ENCODE measurements at places on chromosomes 3 and 15.

DNA sequence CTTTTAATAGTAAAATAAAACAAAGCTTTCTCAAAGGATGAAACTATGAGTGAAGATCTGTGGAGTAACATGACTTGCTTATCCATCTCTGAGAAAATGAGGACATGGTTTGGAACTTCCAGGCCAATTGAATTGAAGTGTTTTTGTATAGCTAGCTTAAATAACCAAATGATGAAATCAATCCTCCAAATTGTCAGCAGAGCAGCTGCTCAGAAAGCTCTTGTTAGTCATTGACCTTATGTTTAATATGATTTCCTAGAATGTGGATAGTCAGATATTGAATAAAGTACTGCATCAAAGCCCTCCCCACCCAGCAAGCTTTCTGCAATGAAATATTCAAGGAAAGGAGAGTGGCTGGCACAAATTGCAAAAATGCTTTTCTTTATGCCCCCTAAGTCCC, 437.2 kb downstream of the MFSD1 start:
- DNase-seq: no peak

DNA sequence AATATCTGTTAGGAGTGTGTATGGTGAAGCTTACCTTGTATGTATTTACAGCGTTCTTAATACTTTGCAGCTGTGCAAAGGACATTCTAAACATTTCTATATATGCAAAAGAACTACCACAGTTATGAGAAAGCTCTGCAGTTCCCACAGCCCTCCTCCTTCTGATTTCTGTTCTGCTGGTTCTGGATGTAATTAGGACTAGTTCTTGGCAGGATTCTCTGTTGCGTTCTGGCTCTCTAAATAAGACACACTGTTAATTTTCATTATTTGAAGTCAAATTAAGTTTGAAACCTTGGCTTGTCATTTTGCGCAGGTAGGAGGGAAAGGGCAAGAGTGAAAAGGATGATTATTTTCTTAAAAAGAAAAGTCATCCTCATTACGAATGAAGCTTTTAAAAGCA, 76.4 kb downstream of the FNDC3B start:
- no peak for DNase-seq

- peak; percentile 73 for DNase-seq
These were observed 508.5 kb downstream of the GABRG3 start for GRCh38 chr15:27479296-27480140.

GRCh38 chr3:117407317-117407716, 697.7 kb downstream of the TUSC7 start:
- DNase-seq: no peak

GRCh38 chr15:42723068-42723467, 13.9 kb downstream of the CDAN1 start:
- DNase-seq: no peak

DNA sequence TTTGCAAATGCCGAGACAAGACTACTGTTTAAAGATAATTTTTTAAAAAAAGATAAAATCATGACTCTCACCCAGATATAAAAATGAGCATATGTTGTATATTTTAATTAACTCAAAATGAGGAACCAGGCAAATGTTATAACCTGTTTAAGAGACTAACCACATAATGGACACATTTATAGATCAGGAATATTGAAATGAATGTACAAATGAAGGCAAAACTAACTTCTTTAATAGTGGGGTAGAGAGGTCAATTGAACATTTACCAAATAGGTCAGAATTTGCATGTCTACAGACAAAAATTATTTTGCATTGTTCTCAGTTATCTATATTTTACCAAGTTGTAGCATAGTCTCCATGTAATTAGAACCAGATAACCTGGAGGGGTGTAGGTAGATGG, 134.3 kb upstream of the PFN2 start:
- DNase-seq: no peak

Data from NCI-H2171 (cell line).